GDM1 (cell line): ENCODE measurements at places on chromosomes 1 and 21.

GRCh38 chr1:79539001-79539400 lies 532.5 kb upstream of the ADGRL4 start:
- no peak for DNase-seq

- DNase-seq = no peak
These were observed 40.5 kb upstream of the RALGPS2 start for GRCh38 chr1:178684542-178685000.

- DNase-seq = no peak
These were observed 9.6 kb upstream of the C8B start for GRCh38 chr1:56975446-56975845.

- DNase-seq = no peak
These were observed 334.2 kb upstream of the SNX7 start for GRCh38 chr1:98327220-98327861.

GRCh38 chr1:115112496-115113375 lies 23.4 kb upstream of the TSPAN2 start:
- DNase-seq = no peak

DNA sequence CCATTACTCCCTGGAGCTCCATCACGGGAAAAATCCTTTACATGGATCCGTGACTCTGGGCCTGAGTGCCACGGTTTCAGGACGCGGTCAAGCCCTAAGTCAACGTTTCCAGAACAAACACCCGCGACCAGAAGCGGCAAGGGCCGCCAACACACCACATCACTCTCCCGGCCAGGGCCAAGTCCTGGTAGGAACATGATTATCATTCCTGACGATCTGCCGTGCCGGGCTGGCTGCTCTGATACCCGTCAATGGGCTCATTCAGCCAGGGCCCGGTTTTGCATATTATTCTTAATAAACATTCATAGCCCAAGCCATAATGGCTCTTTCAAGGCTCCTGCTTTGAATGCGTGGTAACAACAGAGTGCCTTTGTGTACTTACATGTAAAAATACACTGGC lies 44.6 kb upstream of the SIM2 start:
- DNase-seq = no peak

DNA sequence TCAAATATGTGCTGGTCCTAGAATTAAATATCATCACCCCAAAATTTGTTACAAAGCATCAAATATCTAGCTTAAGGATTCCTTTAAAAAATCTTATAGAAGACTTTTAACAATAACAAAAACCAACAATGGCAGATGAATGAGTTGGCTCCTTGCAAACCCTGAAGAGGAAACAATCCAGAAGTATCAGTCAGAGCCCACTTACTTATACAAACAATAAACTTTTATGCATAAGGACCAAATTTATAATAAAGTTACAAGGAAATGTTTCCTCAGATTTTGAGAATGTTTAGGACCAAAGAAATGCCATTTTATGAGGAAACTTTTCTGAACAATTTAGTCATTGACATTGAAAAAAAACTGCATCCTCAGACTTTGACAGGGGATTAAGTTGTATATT lies 52.7 kb downstream of the LPAR3 start:
- no peak for DNase-seq

DNA sequence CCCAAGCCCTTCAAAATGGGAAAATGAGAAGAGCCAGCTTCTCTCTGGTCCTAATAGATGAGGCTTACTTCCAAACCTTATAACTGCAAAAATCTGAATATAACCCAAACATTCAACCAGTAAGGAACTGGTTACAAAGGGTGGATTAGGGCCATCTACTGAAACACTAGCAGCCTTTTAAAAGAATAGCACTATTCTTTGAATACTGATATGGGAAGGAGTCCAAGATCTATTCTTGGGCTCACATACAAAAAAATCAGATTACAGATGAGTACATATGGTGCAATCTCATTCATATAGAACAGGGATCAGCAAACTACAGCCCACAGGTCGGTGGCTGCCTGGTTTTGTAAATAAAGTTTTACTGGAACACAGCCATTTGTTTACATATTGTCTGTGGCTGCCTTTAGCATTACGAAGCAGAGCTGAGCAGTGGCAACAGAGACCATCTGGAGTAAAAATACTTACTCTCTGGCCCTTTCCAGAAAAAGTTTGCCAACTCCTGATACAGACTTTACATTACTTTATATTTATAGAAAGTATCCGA lies 167.7 kb downstream of the ZSCAN20 start:
- DNase-seq = no peak

DNA sequence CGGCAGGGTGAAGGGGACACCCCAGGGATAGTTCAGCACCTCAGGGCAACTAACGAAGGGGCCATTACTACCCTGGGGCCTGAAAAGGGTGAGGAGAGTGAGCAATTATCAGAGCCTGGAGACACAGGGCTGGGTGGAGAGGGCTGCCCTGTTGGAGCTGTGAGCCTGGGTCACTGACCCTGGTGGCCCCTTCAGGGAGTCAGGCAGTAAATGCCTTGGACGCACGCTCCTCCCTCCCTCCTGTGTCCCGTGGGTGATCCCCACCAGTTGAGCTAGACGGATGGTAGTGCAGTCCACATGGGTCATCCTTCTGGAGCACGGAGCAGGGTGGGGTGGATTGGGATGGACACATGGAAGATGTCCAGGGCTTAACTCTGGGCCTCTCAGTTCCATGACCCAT lies 305.3 kb downstream of the PTPRU start:
- no peak for DNase-seq

- DNase-seq = no peak
These were observed 1.4 kb downstream of the MOV10 start for GRCh38 chr1:112675728-112676381.

DNA sequence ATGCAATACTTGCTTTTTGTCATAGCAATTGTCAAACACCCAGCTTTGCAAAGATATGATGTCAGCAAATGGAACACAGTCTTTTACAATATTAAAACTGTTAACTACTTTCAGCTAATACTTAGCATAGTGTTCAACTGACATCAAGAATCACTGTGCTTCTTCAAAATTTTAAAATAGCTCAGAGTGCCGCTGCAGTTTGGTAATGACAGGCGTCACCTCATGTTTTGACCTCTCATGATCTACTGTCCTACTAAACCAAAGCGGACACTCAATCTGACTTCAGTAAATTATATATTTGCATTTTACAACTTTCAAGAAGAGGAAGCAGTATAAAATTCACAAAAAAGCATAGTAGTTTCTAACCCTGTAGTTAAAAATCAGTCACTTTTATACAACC lies 2.0 kb downstream of the FMO1 start:
- DNase-seq = no peak

- DNase-seq = peak; percentile 2
These were observed 111.2 kb downstream of the FASLG start for GRCh38 chr1:172770071-172770470.

DNA sequence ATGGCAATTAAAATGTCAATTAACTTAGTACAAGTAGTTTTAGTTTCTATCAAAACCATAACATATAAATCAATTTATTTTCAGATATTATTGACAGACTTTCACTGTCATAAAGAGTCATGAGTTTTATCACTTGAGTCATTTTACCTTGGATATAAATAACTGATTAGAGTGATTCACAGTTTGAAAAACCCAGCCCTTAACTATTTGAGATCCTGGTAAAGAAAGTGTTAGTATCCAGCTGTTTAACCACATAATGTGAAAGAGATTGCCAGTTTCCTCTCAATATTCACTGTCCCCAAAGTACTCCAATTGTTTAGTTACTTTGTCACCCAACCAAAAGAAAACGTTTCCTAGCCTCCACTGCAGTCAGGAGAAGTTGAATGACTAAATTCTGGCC lies 91.3 kb downstream of the UCHL5 start:
- DNase-seq = no peak

- no peak for DNase-seq
These were observed 34.1 kb downstream of the NFIA start for GRCh38 chr1:61116421-61116820.

DNA sequence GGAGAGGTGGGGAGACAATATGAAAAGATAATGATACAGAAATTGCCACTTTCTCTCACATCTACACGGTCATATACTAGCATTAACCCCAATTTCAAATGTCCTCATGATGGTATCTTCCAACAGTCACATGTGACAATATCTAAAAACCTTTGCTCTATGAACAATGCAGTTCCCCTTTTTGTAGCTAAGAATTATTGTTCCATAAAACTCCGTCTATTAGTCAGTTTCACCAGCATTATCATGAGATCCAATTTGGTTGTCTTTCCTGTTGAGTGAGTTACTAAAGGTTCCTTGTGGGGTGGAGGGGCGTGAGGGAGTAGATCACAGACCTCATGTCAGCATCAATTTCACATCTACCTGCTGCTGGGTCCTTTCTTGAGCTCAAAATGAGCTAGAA lies 1.7 kb downstream of the TIAM1 start:
- DNase-seq = no peak

DNA sequence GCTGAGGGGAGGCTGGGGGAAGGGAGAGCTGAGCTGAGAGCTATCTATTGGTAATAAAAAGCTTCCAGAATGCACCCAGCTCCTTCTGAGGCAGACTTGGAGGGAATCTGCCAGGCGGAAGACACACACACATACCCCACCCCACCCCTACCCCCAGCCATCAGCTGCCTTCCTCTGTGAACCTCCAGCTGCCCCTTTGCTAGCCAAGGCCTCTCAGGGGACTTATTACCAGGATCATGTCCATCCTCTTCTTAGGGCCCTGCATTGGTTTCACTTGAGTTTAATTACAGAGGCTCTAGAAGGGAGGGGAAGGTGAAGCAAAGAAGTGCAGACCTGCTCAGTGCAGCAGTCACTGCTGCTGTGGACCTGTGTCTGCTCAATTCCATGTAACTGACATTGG lies 156.4 kb downstream of the OMA1 start:
- no peak for DNase-seq
